ENCODE measurements at places on chromosomes 12 and 14.

- no peak for DNase-seq
Measured at GRCh38 chr12:100672075-100672592, 98.7 kb downstream of the GAS2L3 start.

GRCh38 chr14:55047301-55048053, 4.0 kb upstream of the MAPK1IP1L start:
- no peak for DNase-seq

DNA sequence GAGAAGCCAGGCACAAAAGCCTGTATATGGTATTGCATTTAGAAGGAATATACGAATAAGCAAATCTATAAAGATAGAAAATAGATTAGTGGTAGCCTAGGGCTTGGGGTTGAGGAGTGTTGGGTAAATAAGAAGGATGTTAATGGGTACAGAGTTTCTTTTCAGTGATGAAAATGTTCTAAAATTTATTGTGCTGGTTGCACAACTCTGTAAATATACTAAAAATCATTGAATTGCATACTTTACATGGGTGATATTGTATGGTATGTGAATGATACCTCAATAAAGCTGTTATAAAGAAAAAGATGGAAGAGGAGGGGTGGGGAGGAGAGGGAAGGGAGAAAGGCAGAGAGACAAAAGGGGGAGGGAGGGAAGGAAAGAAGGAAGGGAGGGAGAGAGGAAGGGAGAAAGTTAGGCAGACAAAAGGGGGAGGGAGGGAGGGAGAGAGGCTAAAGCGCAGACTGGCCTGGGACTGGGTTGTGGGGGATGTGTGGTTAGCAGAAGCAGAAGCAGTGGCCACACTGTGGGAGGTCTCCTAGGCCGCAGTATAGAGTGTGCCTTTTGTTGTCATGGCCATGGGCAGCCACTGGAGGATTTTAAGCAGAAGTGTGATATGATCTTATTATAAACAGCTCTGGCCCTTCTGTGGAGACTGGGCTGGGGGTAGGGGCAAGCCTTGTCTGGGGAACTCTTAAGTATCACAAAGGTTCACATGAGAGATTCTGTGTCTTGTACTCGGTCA, 73.6 kb upstream of the ELK3 start:
- DNase-seq, result no peak

DNA sequence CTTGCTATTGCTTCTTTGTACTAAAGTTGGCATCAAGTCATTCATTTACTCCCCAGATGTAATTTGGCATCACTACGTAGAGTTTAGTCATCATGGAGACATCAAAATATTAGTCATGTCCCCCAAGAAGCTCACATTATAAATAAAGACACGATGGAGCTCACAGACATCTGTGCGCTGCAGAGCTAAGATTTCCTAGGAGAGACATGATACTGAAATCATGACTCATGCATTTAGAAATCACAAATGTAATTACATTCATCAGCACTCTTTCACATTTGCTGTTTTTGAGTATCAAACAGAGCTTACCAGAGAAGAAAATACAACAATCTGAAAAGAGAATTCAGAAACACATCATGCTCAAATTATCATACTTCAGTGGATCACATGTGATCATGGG, 169.8 kb downstream of the LRIG3 start:
- DNase-seq, result no peak

- DNase-seq, result peak; percentile 21
Measured at GRCh38 chr12:2057041-2057794, 4.4 kb downstream of the CACNA1C start.

GRCh38 chr12:75447691-75448393, 32.7 kb upstream of the GLIPR1 start:
- no peak for DNase-seq

GRCh38 chr12:99767809-99768208, 120.3 kb downstream of the GARIN6 start:
- DNase-seq, result peak; percentile 16

DNA sequence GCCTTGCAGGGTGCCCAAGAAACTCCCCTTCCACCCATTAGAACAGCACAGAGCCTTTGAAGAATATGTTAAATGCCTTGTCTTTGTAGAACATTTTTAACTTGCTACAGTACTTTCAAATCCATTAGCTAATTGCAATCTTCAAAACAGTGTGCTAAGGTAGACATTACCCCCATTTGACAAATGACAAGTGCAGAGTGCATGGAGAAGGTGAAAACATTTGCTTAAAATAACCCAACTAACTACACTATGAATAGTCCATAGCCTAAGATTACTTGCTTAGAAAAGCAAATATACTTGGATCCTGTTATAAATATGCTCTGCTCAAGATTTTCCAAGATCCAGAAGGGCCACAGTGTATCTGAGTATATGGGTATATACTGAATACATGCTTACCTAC, 87.0 kb upstream of the G2E3 start:
- no peak for DNase-seq

GRCh38 chr12:118346895-118347294, 25.8 kb downstream of the TAOK3 start:
- no peak for DNase-seq

DNA sequence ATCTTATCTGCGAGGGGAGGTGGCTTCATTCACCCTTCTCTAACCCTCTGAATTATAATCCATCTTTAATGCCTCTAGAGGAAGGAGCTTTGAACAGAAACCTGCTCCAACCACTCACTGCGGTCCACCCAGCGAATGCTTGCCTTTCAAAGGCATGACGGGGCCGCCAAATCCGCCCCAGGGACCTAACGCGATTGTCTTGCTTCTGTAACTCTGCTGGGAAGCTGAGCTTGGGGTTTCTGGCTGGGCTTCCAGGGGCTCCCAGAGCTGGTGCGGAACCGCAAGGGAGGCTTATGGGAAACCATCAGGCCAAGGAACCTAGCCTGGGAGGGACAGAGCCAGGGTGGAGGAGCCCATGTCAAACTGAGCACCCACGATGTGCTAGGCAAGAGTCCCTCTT, 231.2 kb upstream of the LHX5 start:
- DNase-seq, result no peak

Measured in COR-L47 (cell line).